Activated CD8-positive, alpha-beta T cell treated with anti-CD3 and anti-CD28 coated beads, Interleukin-2, amount 10 ng/mL, durations not matched to agents 7 days and 5 days (primary cell): ENCODE measurements at places on chromosomes 2 and 18. TPM values are rescaled to one million over a fixed set of nuclear protein-coding genes. Genes with fewer than 3 reads are reported as not detected.

GRCh38 chr18:69161383-69162028 lies 239.2 kb upstream of the DOK6 start:
- H3K4me1 ChIP-seq, result no peaks in the 10 kb centered on the region
- H3K4me3 ChIP-seq, result no peak overlapping the region
- H3K27me3 ChIP-seq, result no peaks in the 10 kb centered on the region
- H3K36me3 ChIP-seq, result no peaks in the 10 kb centered on the region

DNA sequence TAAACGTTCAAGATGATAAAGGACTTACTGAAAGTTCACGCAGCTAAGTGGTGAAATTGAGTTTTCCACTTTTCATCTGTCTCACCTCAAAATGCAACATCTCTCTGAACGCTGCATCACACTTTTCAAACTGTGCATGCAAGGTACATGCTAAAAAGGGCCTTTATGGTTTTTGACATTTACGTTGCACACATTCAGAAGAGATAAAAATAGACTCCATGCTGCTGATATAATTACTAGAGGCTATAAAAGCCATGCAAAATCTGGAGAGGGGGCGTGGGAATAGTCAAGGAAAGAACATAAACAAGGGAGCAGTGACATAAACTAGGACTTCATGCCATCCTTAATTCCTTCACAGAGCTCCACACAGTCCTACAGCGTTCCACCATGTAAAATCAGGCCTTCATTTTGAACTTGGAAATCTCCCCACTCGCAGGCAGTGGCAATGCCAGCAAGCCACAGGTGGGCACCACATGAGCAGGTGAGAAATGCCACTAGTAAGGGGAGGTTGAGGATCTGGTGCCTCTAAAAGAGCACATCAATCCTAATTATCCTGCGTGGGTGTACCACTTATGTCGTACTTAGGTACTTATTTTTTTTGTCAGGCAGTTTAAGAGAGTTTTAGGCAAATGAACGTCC lies 71.4 kb downstream of the ZEB2 start:
- no peaks in the 10 kb centered on the region for H3K27me3 ChIP-seq
- H3K27ac ChIP-seq, result no peak overlapping the region
- DNase-seq, result no peak
- no peak overlapping the region for H3K4me3 ChIP-seq
- H3K4me1 ChIP-seq, result peaks cover 14% of the 10 kb centered on the region
- no peaks in the 10 kb centered on the region for H3K36me3 ChIP-seq

DNA sequence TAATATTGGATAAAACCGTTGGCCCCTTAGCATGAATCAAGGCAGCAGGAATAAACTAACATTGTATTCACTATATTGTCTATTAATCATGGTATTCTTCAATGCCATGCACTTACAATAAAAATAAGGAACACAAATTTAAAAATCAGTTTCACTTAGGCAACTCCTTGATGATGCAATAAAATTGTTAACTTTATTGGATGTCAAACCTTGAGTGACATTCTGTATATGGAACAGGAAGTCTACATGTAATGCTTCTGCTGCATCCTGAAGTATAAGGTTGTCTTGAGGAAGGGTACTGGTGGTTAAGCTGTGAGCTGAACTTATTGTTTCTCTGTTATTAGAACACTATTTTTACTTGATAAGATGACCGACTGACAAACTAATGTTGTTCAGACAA lies 605.5 kb downstream of the SATB2 start:
- DNase-seq, result no peak
- H3K36me3 ChIP-seq, result no peaks in the 10 kb centered on the region
- H3K4me3 ChIP-seq, result no peak overlapping the region
- H3K4me1 ChIP-seq, result no peaks in the 10 kb centered on the region
- H3K27me3 ChIP-seq, result no peaks in the 10 kb centered on the region

FAM110C gene
- 0.08 TPM for total RNA-seq
